ENCODE measurements at places on chromosomes 2 and 18.

DNA sequence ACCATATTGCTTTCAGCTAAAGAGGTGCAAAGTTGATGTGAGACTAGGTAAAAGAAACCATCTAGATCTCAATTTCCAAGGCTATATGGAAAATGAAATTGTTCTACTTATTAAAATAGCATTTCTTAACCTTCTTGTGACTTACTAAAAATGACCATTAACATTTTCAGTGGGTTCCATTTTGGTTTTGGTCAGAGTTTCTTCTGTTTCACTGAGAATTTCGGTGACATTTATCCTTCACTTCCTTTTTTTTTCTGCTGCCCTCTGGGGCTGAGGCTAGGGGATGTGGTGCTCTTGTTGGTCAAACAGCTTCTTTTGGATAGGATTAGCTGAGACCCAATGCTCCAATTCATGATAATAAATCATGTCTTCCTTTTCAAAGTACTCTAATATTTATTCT, 44.3 kb upstream of the REL start:
- DNase-seq, result no peak

GRCh38 chr18:58998401-58999203, 133.9 kb downstream of the ZNF532 start:
- no peak for DNase-seq

DNA sequence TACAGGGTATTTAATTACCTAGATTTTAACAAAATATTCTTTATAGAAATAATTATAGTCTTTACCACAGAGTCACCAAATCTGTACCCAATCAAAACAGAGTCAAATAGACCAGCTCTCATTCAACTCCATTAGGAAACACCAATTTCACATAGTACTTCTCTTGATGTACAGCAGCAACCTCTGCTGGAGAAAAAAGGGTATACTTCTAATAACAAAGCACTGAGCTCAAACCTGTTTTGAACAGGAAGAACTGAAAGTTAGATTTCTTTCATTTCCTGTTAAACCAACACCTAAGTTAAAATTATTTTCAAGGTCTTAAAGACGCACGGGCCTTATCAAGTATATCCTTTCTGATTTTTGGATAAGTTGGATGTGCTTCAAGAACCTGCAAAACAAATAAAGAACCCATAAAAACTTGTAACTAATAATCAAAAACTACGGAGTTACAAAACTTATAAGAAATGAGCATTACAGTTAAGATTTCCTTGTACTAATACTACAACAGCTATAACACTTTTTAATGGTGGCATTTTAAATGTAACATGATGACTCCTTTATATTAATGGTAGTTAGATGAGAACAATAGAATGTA, 79.0 kb downstream of the TTC21B start:
- no peak for DNase-seq

DNA sequence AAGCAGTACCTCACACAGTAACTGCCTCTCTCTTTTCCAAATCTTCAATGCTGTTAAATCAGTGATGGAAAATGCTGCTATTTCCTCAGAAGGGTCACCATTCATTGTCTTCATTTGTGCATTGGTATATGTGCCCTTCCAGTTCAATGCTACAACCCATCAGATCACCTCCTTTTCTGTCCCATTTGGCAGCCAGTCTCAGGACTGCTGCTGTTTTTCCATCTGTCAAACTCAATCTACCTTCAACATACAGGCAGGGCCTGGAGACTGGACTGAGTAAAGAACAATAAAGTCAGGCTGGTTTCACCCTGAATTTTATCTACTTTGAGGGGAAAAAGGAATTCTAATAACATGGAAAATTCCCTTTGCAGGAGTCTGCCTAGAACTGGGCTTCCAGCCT, 17.9 kb downstream of the ZNF385B start:
- no peak for DNase-seq

All from stimulated activated CD4-positive, alpha-beta T cell treated with anti-CD3 and anti-CD28 coated beads, Interleukin-2, amount 100 ng/mL, for 48 hours (primary cell).